ENCODE measurements at places on chromosomes 1 and 21.

GRCh38 chr1:211479624-211480023 lies 12.3 kb downstream of the RD3 start:
- DNase-seq = no peak

DNA sequence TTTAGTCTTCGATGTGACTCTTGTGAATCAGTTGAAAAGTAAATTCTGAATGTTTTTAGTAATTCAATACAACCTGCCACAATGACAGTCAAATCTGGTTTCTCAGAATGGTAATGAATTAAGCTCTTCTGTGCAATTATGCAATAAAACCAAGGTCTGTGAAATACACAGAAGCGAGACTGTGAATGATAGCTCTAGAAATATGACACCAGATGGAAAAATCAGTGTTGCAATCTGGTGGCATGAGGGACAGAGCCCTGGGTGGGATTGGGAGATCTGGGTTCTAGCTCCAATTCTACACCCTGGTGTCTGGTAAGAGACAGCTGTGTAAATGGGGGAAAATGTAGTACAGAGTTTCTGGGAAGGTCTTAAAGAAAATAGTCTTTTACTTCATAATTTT lies 586.4 kb upstream of the ZRANB2 start:
- no peak for DNase-seq

- no peak for DNase-seq
Measured at GRCh38 chr1:110341872-110342331, 2.7 kb downstream of the RBM15 start.

GRCh38 chr1:61207416-61207815 lies 125.1 kb downstream of the NFIA start:
- DNase-seq = no peak

GRCh38 chr21:14901482-14901958 lies 163.3 kb downstream of the NRIP1 start:
- no peak for DNase-seq

DNA sequence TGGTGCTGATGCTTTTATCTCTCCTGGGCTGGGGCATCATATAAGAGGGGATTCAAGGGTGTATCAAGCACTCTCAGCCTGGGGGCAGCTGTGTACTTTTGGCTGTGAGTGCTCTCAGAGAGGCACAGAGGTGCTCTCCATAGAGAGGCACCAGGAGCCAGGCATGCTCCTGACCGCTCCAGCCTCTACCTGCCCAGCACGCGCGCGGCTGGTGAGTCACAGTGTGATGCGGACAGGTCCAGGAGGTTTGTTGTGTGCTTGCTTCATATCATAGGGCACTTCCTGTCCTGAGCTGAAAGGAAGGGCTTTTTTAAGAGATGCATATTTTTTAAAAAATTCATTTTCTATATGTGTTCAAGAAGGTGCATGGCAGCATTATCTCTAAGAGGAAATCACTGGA lies 93.6 kb upstream of the BCAR3 start:
- no peak for DNase-seq

GRCh38 chr1:192620071-192620635 lies 15.8 kb upstream of the RGS13 start:
- no peak for DNase-seq

- no peak for DNase-seq
Measured at GRCh38 chr1:98289311-98289710, 368.5 kb upstream of the DPYD start.

DNA sequence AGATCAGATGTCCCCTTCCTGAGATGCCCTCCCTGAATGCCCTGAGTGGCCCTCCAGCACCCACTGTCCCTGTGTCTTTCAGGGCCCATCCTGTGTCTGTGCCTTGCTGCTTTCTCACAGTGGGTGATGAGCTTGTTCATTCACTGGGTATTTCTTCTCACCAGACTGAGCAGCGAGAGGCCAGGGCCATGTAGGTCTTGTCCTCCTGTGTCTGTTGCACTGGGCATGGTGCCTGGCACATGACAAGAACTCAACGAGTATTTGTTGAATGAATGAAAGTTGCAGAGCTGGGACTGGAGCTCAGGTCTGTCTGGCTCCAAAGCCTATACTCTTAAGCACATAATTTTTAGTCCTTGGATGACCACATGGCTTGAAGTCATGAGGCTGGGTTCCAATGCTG lies 93.8 kb downstream of the PTPRU start:
- DNase-seq = no peak

DNA sequence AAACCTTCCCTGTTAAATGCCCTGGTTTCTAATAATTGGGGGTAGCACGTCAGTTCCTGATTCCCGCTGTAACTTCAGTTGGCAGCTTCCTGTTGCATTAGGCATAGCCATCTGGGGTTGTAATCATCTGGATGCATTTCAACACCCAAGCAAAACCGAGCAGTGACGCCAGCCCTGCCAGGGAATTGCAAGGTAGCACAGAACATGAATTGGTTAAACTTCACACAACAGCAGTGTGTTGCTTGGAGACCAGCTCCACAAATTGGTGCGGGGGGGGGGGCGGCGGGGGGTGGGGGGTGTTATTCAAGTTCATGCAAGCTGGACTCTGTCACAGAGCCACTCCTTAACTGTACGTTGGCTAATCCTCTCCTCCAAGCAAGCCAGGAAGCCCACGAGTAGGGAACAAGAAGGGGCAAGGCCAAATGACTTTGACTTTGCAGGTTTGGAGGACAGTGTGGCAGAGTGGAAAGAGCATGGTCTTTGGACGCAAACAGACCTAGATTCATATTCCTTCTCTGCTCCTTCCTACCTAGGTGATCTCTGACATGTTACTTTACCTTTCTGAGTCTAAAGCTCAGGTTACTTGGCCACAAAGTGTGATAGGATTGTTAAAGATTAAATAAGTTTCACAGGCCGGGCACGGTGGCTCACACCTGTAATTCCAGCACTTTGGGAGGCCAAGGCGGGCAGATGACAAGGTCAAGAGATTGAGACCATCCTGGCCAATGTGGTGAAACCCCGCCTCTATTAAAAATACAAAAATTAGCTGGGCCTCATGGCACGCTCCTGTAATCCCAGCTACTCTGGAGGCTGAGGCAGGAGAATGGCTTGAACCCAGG lies 4.7 kb downstream of the LAX1 start:
- peak; percentile 47 for DNase-seq

- DNase-seq = no peak
Measured at GRCh38 chr1:44220001-44220751, 6.9 kb downstream of the DMAP1 start.

GRCh38 chr1:31981972-31982371 lies 31.7 kb upstream of the KHDRBS1 start:
- DNase-seq = no peak

DNA sequence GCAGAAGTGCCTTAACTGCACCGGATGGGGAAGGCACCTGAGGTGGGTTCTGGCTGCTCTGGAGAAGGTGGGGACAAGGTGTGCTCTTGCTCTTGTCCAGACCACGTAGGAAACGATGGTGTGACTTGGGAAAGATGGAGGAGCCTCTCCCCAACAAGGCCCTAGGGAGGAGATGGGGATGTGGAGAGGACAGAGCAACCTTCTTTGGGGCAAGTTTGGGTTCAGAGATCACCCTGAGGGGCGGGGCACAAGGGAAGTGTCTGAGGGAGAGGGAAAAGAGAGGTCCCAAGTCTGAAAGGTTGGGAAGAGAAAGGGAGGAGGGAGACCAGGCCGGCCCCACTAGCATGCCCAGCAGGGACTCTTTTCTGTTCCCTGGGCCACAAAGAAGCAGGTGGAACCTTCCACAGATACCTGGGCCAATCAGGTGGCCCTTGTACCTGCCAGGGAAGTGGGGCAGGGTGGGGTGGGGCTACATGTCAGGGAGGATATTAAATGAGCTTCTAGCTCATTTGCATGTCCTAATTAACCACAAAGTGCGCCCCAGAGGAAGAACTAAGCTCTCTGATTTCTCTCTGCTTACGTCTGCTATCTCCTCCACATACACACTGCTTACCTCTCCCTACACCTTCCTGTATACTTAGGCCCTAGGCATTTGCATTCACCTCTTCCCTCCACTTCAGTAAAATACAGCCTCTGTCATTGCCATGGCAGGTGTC lies 15.9 kb downstream of the INKA2 start:
- DNase-seq = no peak

GRCh38 chr1:56758794-56759193 lies 60.4 kb downstream of the FYB2 start:
- DNase-seq = no peak

DNA sequence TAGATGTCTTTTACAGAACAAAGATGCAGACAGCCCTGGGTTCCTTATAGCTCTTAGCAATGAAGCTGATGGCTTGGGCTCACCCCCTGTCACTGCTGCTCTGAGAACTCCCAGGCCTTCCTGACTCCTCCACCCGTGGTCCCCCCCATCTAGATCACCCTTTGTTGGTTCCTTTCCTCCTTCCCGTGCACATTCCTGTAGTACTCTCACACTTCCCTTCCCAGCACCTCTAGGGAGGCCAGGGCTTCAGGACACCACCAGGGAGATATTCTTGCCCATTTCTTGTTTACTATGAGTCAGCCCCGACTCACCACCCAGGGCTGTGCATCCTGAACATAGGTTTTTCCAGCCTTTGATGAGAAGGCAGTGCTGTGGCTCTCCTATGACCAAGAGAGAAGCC lies 14.4 kb upstream of the NOS1AP start:
- no peak for DNase-seq

DNA sequence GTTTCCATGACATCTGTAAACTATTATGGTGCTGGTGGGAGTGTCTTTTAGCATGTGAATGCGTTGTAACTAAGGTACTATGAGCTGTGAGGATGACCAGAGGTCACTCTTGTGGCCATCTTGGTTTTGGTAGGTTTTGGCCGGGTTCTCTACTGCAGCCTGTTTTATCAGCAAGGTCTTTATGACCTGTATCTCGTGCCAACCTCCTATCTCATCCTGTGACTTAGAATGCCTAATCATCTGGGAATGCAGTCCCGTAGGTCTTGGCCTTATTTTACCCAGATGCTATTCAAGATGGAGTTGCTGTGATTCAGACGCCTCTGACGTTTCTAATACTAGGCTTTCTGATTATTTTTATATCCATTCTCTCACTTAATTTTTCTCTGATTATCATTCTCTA lies 9.4 kb downstream of the NCAM2 start:
- DNase-seq = no peak

- DNase-seq = no peak
Measured at GRCh38 chr1:200096774-200097173, 69.3 kb downstream of the NR5A2 start.

GRCh38 chr21:32351428-32351827 lies 41.4 kb downstream of the URB1 start:
- no peak for DNase-seq

Measured in bone marrow (tissue), 2 donors.